ENCODE measurements at places on chromosomes 16 and 17.

GRCh38 chr16:31489616-31490584, 7.0 kb downstream of the SLC5A2 start:
- no peak for DNase-seq

- DNase-seq = no peak
Measured at GRCh38 chr16:28863929-28864793, 518 bp downstream of the SH2B1 start.

DNA sequence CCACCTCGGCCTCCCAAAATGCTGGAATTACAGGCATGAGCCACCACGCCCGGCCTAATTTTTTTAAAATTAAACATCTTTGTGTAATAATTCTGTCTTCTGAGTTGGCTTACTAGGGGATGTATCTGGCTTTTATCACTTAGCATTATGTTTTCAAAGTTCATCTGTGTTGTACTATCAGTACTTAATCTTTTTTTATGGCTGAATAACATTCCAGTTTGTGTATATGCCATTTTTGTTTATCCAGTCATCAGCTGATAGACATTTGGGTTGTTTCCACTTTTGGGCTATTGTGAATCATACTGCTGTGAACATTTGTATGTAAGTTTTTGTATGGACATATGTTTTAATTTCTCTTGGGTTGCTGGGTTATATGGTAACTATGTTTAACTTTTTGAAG, 69.0 kb downstream of the CHD9 start:
- no peak for DNase-seq

DNA sequence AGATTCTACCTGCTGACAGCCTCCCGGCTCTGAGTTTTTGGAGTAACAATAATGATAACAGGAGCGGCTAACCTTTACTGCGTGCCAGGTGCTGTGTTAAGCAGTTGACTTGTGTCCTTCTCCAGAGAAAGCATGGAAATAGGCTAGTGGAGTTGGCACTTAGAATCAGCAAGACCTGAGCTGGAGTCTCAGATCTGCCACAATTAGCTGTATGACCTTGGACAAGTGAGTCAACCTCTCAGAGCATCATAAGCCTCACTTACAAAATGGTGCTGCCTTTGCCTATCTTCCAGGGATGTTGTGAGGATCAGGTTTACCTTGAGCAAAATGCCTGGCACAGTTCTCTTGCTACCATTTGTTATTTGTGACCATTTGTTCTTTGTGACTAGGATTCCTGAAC, 32.1 kb upstream of the TEX2 start:
- no peak for DNase-seq

- no peak for DNase-seq
Measured at GRCh38 chr17:5635949-5636348, 51.6 kb upstream of the NLRP1 start.

GRCh38 chr16:47197536-47198179, 53.9 kb upstream of the NETO2 start:
- no peak for DNase-seq

- DNase-seq = no peak
Measured at GRCh38 chr17:82577300-82577699, 57.8 kb downstream of the FOXK2 start.

DNA sequence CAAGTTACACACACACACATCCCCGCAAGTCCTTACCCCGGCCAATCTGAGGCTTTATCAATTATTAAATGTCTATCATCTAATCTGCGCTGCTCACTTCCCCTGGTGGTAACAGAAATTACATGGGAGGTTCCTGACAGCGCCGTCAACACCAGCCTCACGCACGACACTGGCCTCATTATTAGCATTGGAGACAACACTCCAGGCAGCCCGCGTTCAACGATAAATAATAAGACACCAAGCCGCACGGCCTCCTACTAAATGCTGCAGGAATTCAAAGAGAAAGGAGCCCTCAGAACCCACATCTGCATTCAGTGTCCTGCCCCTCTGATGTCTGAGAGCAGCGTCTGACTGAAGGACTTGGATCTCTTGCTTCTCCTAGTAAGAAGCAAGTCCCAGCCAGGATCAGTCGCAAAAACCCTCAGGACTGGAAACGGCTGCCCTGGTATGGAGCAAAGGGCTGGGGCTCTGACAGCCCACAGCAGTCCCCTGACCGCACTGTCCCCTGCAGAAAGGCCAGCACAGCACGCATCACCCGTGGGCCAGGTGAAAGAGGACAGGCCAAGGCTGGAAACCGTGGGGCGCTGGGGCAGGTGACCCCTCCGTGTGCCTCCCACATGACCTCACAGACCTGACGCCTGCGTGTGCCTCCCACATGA, 7.6 kb upstream of the RPH3AL start:
- no peak for DNase-seq

- DNase-seq = no peak
Measured at GRCh38 chr17:35865412-35866340, 3.0 kb downstream of the HEATR9 start.

DNA sequence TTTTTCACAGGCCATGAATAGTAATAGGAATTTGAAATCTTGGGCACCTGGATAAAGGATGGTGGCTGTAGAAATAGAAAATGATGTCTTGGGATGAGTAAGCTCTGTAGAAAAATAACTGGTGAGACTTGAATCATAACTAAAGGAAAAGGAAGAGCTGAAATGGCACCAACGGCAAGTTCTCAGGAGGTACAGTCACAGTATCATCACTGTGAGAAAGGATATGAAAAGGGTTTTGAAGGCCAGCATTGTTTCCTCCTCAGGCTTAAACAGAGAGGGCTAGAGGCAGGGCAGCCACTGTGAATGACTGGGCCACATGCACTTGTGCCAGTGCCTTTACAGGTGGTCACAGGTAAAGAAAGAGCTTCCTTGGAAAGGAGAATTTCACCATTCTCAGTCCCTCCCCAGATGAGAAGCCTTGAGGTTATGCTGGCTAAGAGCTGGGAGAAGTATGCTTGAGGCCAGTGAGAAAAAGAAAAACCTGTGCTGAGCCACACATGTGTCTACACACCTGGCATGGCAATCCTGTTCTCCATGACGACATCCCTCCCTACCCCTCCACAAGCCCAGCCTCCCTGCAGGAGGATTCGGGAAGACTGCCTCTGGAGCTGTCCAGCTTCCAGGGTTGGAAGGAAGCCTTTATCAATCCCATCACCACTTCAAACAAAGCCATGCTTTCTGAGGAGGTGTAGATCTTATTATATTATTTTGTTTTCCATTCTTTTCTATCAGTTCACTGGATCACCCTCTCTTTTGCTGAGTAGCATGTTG, 3.8 kb upstream of the ANKFN1 start:
- no peak for DNase-seq

DNA sequence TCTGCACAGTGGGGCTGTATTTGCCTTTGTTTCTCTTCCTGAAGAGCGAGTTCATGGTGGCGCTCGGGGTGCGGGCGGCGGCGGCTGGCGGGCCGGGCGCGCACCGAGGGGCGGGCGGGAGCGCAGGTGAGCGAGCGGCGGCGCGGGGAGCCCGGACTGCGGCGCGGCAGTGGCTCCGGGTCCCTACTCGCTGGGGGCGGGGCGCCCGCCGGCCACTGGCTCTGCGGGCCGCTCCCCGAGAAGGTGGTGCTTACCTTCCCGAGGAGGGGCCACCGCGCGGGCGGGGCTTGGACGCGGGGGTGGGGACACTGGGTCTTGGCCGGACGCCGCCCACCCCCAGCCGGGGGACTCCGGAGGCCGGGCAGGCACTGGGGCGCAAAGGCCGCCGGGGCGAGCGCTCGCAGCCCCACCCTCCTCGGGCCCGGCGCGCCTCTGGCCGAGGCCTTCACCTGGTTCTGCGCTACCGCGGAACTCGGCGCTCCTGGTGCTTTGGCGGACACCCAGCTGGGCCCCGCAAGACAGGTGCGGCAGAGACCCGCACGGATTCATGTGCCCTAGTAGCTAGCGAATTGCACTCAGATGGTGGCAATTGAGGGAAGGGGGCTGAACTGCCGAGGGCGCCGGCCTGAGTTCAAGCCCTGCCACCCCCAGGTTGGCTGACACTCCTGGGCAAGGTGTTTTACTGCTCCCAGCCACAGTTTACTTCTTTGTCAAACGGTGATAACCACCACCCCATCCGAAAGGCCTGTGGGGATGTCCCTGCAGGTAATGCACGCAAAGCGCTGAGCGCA, at the start of gene PPL:
PPL (minus strand) TSS at position 158 of the 791 bp plus-strand sequence; CDS start at position 55, 103 bp downstream.
- no peak for DNase-seq

- no peak for DNase-seq
Measured at GRCh38 chr17:8913879-8914278, 46.4 kb upstream of the PIK3R6 start.

Data from stimulated activated CD4-positive, alpha-beta T cell treated with anti-CD3 and anti-CD28 coated beads, Interleukin-1b, Interleukin-23, amount 100 ng/mL, for 4 hours (primary cell).